ENCODE measurements at places on chromosomes 5 and 9. TPM values are rescaled to one million over a fixed set of nuclear protein-coding genes. Genes with fewer than 3 reads are reported as not detected.

- DNase-seq, result no peak
Observed at GRCh38 chr5:77028631-77029375, 1.4 kb upstream of the AGGF1 start.

The GABRA1 gene
- total RNA-seq, result not detected

DNA sequence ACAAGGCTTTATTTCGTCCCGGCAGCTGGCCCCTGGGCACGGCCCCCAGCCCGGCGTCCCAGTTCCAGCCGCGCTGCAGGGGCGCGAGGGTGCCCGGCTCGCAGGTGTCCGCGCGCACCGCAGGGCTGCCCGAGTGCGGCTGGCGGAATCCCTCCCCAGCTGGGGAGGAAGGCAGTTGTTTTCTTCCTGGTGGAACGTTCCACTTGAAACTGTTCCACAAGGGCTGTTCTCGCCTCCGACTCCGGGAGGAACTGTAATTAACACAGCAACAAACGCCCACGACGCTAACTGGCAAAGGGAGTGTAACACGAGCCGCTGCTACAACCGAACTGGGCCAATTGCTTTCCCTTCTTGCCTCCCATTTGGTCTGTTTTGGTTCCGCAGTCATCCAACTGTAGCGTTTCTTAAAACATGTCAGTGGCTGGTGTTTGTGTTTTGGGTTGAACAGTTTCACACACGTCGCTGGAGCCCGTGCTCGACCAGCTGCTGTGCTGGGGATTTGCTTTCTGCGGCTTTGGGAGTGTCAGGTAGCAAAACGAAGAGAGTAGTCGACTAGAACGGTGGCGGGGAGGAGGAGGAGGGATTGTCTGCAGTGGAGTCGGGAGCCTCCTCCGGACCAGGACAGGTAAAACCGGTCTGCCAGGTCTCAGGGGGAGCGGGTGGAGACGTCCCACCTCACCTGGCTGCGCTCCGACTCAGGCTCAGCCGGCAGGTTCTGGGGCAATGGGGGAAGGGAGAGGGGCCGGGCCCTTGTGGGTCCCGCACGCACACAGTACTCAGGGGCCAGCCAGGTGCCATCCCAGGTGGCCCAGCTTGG, 131.6 kb upstream of the NIPBL start:
- peak; percentile 70 for DNase-seq

GRCh38 chr5:127001621-127002296, 28.6 kb downstream of the MARCHF3 start:
- DNase-seq, result no peak

The IL3 gene
- total RNA-seq, result not detected

The NUTM2F gene
- total RNA-seq, result not detected
